Right lung (tissue), 10 donors: ENCODE measurements at places on chromosomes 7 and 10. TPM values are rescaled to one million over a fixed set of nuclear protein-coding genes. Genes with fewer than 3 reads are reported as not detected.

AFAP1L2 gene
- 33.8 TPM for polyA plus RNA-seq

PRR15 gene
- polyA plus RNA-seq = 0.31 TPM

DNAJC12 gene
- polyA plus RNA-seq = 9.4 TPM

CELF2 gene
- 59.8 TPM for polyA plus RNA-seq

SLC35G1 gene
- 7.2 TPM for polyA plus RNA-seq

LRRC17 gene
- 286 TPM for polyA plus RNA-seq

KCNIP2 gene
- polyA plus RNA-seq = 7.5 TPM

PNLIPRP1 gene
- not detected for polyA plus RNA-seq

TAS2R5 gene
- polyA plus RNA-seq = 6.7 TPM

SRRM3 gene
- polyA plus RNA-seq = 0.40 TPM

EBF3 gene
- 1.9 TPM for polyA plus RNA-seq

GIMAP1 gene
- polyA plus RNA-seq = 5.7 TPM

BEND7 gene
- polyA plus RNA-seq = 19.3 TPM

MRPS33 gene
- 76.4 TPM for polyA plus RNA-seq

ARHGEF35 gene
- 9.0 TPM for polyA plus RNA-seq

SLC18A3 gene
- 0.05 TPM for polyA plus RNA-seq

SEMA3C gene
- polyA plus RNA-seq = 45.0 TPM

GLI3 gene
- polyA plus RNA-seq = 33.0 TPM

ADAM22 gene
- polyA plus RNA-seq = 8.0 TPM

NPVF gene
- not detected for polyA plus RNA-seq

AKR1C8 gene
- not detected for polyA plus RNA-seq
